GOT3 (cell line): ENCODE measurements at places on chromosomes 6 and 20.

- DNase-seq = no peak
Observed at GRCh38 chr20:24747881-24748595, 201.0 kb upstream of the CST7 start.

- DNase-seq = no peak
Observed at GRCh38 chr6:155301867-155302266, 12.4 kb downstream of the TFB1M start.

DNA sequence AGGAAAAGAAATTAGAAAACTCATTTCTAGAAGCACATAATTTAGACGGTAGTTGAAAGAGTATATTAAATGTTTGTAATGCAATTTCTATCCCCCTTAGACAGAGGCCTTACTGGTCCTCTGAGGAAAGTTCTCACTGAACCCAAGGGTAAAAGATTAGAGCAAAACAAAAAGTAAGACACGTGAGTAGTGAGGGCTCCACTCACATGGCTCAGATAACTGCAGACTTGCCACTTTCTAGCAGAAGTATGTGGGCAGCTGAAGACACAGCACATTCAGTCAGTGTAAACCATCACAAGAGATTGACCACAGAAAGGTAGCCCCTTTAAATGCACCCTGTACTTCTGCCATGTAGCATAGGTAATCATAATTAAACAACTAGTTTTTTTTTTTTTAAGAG, 193.8 kb downstream of the BTBD9 start:
- no peak for DNase-seq

DNA sequence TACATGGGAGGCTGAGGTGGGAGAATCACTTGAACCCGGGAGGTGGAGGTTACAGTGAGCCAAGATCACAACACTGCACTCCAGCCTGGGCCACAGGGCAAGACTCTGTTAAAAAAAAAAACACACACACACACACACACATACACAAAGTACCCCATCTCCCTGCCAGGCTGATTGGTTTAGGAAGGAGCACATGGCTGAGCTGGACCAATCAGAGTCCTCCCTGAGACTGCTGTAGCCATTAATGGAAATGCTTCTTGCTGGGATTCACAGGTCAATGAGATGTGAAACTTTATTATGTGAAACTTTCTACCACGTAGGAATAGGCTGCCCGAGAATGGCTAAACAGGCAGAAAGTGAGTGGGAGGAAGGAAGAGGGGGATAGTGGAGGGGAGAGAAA, 2.9 kb downstream of the TREM1 start:
- DNase-seq = no peak

DNA sequence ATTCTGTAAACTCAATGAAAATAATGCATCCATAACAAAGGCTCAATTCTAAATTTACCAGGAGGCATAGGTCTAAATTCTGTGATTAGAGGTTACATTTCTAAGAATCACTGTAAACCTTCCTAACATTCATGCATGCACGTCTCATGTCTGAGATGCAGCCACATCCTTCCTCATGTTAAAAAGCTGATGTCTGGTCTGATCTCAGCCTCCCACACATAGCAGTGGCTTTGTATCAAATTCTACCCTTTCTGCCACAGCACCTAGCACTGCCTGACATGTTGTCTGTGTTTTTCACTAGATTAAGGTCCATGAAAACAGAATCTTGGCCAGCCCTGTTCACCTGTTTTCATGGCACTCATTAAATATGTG, 171.1 kb downstream of the WDR27 start:
- DNase-seq = no peak

DNA sequence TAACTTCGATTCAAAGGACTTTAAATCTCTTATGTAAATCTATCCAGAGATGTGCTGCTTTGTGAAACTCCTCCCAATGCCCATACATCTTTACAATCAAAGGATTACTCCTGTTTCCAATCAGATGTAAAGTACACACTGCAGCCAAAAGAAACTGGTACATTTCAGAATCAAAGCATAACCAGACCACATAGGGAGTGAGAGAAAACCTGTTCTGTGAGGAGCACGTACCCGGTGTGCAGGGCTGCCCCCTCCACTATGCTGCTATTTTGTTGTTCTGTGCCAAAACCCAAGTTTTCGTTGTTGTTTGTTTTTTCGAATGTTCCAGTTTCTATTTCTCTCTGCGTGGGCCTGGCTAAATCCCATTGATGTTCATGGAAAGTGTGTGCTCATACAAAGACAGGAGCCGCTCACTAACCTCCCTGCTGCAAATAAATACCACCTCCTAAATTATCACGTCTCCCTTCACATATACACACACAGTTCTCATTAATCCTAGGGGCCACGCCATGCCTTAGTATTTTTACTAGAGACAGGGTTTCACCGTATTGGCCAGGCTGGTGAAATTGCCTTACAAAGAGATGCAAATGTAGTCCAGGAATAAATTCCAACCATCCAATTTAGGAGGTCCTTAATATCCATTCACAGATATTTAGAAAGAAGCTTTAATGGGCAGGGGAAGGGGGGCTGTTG, 52.9 kb downstream of the ATP9A start:
- no peak for DNase-seq

GRCh38 chr6:56406276-56407269, 159.2 kb upstream of the COL21A1 start:
- DNase-seq = no peak

DNA sequence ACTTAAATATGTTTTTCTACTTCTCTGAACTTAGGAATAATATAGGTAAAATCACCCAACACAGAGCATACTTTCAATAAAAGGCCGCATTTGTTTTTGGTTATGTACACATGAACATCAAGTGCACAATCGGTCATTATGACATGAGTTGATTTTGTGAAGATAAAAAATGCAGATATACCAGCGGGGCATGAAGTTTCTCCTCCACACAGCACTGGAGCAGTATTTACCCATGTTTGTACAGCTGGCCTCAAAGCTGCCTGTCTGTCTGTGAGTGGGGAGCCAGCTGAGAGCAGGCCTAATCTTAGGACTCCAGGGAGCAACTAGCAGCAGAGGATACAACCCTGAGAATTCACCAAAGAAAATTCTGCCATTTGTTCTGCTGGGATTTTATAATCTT, 206.5 kb downstream of the TPBG start:
- no peak for DNase-seq

DNA sequence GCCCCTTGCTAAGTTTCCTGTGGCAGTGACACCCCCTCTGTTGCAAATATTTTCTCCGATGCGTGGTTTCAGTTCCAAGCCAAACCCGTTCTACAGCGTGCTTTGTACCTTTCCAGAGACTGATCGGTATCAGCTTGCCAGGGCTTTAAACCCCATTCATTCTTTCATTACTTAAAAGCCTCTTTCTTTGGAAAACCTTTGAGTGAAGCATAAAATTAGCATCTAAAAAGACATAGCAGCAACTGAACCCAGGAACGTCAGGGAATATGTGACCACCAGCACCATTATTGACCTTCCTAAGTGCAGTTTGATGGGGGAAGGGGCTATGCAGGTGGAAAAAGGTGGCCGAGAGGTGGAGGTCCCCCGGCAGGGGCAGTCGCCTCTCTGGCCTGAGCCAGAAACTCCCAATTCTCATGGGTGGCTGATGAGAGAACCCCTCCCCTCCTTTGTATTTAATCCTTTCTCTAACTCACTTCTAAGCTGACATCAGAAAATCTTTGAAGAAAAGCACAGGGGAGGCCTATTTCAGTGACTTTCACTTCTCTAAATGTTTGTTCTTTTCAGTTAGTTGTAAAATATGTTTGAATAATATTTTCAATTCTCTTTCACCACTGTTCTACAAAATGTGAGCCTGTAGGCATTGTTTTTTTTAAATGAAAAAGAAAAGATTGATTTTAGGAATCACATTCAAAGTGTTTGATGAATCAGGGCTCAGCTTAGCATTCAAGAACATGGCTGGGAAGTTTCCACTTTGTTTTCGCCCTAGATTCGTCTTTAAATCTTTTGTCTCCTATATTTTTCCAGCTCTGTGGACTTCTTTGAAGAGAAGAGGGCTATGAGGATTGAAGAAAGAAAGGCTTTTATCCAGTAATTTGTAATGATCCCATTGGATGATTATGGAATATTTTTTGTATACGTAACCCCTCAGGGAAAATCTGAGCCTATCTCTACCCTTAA, 89.2 kb downstream of the RSPH3 start:
- no peak for DNase-seq

DNA sequence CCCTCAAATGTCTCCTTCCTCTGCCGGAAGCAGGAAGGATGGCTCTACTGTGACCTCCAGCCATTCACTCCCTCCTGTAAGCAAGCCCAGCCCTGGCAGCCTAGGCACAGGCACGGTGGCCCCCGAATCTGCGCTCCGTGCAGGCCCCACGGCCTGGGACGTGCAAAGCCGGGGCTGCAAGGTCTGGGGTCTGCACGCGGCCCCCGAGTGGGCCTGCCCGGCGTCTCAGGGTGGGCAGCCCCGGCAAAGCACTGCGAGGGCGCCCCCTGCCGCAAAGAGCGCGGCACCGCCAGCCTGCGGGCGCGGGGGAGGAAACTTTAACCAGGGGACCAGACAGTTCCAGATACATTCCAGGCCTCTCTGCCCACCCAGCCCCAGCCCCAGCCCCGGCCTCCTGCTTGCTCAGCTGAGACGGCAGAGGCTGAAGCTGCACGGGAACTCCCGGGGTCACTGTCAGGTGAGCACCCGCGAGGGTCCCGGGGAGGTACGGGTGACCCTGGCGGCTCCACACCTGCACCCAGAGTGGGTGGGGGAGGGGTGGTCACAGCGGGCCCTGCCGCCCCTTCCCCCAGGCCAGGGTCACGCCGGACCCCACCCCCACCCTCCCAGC, 98.8 kb downstream of the ASXL1 start:
- no peak for DNase-seq

GRCh38 chr20:63405102-63405730, 44.1 kb upstream of the CHRNA4 start:
- DNase-seq = no peak

DNA sequence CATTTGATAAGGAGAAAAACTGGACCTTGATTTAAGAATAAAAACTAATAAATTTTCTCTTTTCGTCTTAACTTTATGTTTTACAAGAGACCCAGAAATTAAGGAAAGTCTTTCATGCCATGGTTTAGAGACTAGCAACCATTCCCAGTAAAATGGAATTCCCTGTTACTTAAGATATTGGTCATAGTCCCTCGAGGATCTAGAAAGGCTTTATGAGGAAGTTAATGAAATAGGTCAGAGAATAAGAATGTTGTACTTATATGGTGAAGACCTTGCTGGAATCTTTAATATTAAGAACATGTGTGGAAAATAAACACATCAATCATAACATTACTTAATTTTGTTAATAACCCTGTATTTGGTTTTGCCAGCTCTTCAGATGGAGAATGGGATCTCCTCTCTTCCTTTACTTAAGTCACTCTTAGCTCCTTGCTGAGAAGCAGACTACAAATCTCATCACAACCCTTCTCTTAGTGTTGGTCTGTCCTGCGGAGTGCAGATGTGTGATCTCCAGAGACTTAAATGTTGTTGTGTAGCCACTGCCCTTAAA, 382.9 kb downstream of the QKI start:
- DNase-seq = no peak

DNA sequence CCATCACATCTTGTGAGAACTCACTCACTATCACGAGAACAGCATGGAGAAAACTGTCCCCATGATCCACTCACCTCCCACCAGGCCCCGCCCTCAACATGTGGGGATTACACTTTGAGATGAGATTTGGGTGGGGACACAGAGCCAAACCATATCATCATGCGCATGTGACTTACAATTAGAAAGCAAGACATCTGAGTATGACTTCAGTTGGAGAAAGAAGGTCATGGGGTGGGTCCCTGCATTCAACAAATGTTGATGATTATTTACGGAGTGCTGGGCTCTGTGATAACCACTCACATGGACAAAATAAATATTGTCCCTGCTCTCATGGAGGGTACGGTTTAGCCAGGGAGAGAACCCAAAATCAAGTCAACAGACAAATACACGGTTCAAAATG, 37.9 kb downstream of the VSTM2L start:
- DNase-seq = no peak

GRCh38 chr6:39128106-39128505, 13.1 kb upstream of the SAYSD1 start:
- DNase-seq = no peak

DNA sequence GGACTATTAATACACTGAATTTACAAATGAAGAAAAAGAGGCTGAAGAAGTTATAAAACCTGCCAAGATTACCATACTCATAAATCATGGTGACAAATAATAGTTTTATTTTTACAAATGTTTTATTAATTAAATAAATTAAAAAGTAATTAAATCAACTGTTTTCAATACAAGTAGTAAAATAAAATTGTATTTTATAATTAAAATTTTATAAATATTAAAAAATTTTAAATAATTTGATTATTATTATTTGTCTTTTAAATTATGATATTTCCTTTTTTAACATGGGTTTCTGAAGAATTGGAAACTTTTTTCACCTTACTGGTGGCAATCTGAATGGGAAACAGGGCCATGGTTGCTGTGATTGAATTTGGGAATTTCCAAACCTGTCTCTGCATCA, 177.3 kb upstream of the TSHZ2 start:
- no peak for DNase-seq

GRCh38 chr6:5215159-5215558, 45.6 kb downstream of the LYRM4 start:
- no peak for DNase-seq

DNA sequence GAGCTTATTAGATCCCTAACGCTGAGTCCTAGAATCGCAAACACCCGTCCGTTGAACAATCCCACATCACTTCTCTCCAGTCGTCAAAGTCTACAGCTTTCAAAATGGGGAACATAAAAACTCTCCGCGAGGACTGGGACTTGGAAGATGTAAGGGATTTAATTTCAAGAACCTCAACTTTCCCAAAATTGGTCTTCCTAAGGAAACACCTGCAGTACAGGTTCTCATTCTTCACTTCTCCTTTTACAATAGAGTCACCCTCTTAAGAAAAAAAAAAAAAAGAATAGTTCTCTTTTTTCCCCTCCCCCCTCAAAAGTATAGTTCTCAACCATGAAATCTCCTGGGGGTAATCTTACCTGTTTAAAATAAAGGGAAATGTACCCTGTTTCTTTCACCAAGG, 6.6 kb upstream of the ZBTB22 start:
- DNase-seq = no peak

DNA sequence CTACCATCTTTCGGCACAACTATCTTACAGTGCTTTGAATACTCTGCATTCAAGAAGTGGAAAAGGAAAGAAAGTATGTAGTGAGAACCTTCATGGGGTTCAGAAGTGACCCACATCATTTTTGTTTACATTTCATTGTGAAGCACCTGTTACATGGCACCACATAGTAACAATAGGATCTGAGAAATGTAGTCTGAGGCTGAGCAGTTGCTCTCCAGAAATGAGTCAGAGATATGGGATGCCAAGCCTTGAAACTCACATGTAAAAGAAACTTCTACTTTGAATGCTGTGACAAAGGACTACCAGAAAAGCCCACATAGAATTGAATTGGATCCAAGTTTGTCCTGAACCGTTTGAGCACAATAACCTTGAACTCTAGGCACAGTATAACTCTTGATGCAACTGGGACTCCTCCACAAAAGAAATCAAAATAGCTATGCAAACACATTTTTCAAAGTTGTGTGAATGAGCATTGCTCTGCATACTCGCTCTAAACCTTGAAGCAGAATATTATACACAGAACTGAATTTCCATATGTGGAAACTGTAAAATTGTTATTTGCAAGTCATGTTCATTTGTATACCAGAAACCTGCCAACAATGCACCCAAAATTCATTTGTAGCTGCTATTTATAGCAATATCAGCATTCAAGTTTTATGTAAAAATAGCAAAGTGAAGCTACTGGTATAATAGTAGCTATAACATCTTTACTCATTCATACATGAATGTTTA, 400.9 kb upstream of the POU3F2 start:
- no peak for DNase-seq
